ENCODE measurements at places on chromosomes 11 and 22.

GRCh38 chr22:29483254-29483653 is 3.2 kb downstream of the NEFH start:
- no peak for DNase-seq

DNA sequence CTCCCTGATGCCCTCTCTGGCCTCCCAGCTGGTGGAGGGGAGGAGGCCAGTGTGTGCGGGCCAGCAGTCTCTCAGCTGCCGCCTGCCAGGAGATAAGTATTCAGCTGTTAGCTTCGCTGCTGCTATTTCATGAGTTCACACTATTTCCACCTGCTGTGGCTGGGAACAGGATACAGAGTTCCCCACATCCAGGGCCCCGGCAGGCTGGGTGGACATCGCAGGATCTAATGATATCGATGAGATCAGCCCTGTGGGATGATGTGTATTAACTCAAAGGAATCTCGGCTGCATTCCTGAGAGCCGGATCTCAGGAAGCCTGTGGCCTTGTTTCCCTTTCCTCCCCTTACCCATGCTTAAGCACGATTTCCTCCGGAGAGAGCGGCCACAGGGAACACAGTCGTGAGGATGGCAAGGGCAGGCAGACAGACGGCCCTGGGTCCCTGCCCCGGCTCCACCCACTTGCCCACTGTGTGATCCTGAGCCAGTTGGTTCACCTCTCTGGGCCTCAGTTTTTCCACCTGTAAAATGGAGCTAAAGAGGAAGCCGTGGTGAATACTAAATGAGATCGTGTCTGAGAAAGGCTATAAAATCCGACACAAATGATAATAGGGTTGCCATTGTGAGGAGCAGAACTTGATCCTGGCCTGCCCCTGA is 6.5 kb upstream of the PVALB start:
- no peak for DNase-seq

- DNase-seq, result no peak
Measured at GRCh38 chr11:103897160-103897936, 139.1 kb upstream of the DDI1 start.

GRCh38 chr22:41368543-41369423 is 13.0 kb upstream of the TEF start:
- no peak for DNase-seq

- DNase-seq, result no peak
Measured at GRCh38 chr11:66910669-66911068, 47.5 kb downstream of the PC start.

GRCh38 chr11:68955607-68955958 is 25.2 kb downstream of the MRGPRD start:
- no peak for DNase-seq

- DNase-seq, result no peak
Measured at GRCh38 chr22:23774922-23775436, 2.3 kb downstream of the MMP11 start.

GRCh38 chr11:19013181-19013857 is 47.2 kb downstream of the MRGPRX2 start:
- no peak for DNase-seq

- DNase-seq, result no peak
Measured at GRCh38 chr11:16191212-16191867, 165.0 kb downstream of the SOX6 start.
